ENCODE measurements at places on chromosomes 4 and X.
A peak's percentile ranks its signal among the peaks of the same experiment; 100 is the strongest.

GRCh38 chr4:38071801-38072431 lies 111.7 kb downstream of the PTTG2 start:
- no peak for DNase-seq

DNA sequence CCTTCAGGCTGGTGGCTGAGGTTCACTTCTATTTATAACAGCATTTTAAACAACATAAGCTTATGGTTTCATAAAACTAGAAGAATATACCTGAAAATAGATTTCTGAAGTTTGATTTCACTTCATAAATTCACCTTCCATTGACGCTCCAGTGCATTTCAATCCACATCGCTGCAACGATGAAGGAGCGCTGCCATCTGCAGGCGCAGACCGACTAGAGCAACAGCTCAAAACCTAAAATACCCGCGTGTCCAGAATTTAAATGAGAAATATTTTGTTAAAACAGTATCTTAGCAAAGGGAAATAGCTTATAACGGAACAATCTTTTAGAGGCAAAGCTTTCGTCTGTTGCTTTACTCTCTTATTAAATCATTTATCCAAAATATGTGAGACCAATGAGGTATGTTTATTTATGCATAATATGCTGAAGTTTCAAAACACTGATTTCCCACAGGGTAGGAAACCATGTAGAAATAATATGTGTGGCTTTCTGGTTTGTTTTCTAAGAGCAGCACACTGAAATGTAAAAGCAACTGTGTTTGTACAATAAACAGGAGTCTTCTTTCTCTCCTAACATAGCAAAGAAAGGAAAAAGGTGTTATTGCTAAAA lies 816.4 kb upstream of the FRG1 start:
- no peak for DNase-seq

GRCh38 chrX:33194289-33194688 lies 17.1 kb downstream of the DMD start:
- DNase-seq, result no peak

- DNase-seq, result no peak
These were observed 161.0 kb upstream of the RASGEF1B start for GRCh38 chr4:81632581-81633299.

DNA sequence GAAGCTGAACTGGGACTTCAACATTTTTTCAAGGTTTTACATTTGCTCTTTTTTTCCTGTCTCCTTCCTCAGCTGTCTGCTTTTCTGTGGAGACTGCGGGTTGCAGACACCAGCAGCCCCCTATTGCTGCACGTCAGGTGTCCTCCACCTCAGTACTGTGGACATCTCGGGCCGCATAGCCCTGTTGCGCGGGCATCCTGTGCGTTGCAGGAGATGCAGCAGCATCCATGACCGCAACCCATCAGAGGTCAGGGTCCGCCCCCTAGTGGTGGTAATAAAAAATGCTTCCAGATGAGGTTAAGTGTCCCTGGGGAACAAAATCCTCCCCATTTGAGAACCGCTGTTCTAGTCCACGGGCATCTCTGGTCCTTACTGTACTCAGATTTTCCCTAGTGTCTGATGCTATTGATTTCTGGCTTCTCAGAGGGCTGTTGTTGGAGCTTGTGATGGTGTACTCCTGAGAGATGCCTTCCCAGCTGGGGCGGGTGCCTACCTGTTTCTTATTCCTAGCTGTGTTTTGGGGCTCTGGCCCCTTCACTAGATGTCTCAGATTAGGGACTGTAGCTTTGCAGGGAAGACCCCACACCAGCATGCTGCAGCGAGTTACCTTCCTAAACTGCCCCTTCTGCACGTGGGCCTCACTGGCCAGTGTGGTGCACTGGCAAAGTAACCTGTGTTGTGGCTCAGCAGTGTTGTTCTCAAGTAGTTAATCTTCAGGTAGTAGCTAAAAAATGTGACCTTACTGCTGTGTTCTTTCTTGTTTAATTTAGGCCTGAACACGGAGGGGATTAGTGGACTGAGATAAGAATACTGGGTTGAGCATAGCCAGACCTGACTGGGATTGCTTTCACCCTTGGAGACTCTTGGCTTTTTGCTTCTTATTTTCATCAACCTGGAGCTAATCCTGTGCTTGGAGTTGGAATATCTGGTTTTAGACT lies 28.2 kb downstream of the NSD2 start:
- DNase-seq, result peak; percentile 81

GRCh38 chr4:73608689-73609594 lies 11.3 kb downstream of the RASSF6 start:
- no peak for DNase-seq

DNA sequence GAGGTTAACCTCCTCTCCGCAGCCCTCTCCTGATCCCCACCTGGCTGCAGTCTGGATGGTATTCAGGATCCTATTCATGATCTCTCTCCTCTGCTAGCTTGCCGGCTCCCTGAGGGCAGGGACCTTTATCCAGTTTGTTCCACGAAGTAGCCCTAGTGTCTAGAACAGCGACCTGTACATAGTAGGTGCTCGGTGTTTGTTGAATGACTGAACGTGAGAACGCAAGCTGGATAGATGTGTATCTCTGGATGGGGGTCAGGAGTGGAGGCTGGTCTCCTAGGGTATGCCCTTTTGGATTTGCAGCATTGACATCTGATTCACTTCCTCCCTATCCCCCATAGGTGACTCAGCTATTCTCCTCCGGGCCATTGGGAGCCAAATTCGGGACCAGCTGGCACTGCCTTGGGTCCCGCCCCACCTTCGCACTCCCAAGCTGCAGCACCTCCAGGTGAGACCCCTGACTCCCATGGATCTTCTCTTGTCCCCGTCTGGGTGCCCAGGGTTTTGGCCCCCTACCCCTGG lies 7.3 kb downstream of the CCDC22 start:
- DNase-seq, result no peak

- no peak for DNase-seq
These were observed 85.6 kb downstream of the SLIT2 start for GRCh38 chr4:20337261-20337664.

DNA sequence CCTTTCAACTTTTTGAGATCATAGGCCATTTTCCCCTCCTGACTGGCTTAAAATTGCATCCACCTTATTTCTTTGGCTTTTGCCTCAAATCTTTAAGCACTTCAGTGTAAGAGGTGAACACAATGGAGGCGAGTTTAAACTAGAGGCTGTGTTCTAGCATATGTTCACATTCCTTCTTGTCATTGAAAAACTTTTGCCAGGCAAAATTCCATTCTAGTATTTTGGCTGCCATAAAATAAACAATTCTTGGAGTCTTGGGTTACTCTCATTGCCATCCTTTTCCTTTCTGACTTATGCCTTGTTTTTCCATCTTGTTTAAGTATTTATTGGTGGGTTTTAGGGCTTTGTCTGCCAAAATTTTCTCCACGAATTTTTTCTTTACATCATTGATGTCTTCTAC lies 137.3 kb upstream of the ANXA10 start:
- no peak for DNase-seq
